Posterior cingulate gyrus (tissue), 11 donors: ENCODE measurements at places on chromosomes 16 and 17.
A peak's percentile ranks its signal among the peaks of the same experiment; 100 is the strongest.

GRCh38 chr17:82332669-82333278 lies 792 bp downstream of the SECTM1 start:
- DNase-seq = no peak

DNA sequence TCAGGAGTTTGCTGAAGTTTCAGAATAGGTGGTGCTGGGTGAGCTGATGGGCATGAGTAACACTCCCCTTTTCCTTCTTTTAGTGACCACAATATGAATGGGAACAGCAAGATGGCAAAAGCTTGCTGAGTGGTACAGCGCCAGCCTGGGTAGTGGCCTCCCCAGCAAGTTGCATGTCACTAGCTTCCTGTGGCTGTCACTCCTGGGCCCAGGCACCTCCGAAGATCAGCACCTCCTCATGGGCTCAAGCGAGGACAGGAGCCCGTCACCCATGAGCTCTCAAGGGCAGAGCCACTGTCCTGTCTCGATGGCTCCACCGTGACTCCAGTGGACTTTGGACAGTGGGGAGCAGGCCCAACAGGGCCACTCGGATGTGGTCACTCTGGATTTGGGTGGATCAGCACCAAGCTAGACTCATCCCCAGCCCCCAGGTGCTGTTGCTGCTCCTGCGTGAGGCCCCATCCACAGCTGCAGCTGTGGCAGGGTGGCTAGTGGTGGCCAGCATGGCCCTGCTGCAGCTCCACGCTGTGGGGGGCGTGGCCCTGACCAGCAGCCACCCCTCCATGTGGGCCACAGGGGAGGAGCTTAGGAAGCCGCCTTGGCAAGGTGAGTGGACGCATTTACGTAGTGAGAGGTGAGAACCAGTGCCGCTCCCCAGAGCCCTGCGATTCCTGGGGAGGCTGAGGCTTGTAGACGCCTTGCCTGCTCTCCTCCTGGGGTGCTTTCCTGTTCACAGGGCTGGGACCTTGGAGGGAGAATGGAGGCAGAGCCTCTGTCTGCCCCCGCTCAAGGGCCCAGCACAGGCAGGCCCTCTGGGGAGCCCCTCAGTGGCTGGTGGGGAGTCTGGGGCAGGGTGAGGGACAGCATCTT lies 13.6 kb upstream of the DNASE1 start:
- DNase-seq = no peak

- DNase-seq = no peak
Observed at GRCh38 chr16:51939378-51939871, 607.5 kb downstream of the TOX3 start.

DNA sequence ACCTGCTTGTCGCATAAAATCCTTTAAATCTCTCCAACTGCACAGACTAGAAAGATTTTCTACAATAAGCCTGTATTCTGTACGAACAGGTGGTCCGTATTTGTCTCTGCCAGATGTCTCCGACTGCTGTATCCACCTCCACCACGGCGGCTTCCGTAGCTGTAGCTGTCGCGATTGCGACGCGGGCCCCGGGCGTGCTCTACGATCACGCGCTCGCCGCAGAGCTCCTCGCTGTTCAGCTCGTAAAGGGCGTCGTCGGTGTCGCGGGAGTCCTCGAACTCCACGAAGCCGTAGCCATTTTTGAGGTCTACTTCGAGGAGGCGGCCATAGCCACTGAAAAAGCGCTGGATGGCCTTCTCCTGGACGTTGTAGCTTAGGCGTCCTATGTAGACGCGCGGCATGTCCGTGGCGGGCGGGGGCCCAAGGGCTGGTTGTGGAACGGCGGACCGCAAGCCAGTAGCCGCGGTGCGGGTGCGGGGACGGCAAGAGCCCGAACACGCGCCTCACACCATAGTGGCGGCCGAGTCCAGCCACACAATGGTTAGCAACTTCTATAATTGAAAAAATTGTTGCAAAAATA lies 36.1 kb downstream of the ZNF624 start:
- no peak for DNase-seq

DNA sequence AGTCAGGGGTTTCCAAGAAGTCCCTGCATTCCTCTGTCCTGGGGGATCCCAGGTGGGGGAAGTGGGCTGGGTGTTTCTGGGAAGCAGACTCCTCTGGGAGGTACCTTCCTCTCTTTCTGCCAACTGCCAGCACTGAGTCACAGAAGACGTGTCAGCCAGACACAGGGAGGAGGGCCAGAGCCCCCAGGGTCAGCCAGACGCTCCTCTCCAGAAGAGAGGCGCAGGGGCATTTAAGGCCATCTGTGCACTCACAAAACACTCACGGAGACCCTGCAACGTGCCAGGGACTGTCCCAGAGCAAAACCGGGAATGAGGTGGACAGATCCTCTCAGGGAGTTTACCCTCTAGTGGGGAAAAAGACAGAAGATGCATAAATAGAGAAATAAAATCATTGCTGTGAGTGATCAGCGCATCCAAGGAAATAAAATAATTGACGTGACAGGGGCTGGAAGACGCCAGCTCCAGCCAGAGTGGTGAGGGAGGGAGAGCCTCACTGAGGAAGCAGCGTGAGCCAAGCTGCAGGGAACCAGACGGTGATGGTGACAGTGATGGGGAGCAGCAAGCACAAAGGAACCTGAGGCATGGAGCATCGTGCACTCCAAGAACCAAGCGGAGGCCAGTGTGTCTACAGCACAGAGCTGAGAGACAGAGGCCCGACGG lies 105.4 kb downstream of the ZNF423 start:
- no peak for DNase-seq

DNA sequence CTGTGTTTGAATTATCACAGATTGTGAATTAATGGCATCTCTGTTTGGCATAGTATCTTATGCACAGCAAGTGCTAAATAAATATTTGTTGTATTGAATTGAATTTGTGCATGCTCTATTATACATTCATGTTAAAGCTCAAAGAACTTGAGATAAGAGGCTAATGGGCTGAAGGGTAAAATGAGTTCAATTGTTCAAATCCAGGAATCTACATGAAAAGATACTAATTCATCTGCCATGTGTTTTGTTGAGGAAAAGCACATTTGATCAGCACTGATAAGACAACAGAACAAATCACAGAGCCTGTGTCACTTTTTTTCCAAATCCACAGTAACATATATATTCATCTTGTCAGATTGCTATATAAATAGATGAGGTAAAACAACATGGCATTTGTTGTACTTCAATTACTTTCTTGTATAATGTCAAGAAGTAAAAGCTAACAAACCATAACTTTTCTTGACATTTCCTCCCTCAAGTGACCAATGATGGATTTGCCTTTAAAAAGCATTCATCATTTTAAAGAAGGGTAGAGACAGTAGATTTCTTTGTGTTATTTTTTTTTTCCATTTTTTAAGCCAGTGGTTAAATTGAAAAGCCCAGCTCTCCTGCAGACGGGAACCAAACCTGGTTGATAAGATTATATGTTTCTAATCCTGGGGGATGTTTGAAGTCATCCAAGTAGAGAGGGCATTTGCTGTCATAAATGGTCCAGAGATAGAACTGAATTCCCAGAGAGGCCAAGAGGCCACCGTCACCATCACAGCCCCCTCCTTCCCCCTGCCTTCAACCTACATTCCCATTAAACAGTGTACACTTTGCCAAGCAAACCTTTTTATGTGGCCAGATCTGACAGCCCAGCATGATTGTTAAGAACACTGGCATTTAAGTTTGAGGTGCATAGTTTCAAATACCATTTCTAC lies 123.0 kb downstream of the CHD9NB start:
- DNase-seq = no peak

DNA sequence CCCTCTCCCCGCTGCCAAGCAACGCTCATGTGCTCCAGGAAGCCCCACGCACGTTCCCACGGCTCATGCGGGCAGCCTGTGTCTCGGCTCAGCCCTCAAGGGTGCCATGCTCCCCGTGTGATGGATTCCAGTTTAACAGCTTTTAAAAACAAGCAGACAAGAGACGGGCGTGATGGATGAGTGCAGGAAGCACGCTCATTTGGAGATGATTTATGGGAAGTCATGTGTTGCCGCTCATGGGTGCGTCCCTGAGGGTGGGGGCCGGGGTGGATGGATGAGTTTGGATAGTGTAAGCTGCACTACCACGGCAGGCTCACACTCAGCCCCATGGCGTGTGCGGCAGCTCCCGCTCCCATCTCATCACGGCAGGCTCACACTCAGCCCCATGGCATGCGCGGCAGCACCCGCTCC lies 132.8 kb downstream of the RBFOX3 start:
- peak; percentile 89 for DNase-seq

- no peak for DNase-seq
Observed at GRCh38 chr17:61202564-61202963, 197.1 kb upstream of the TBX2 start.

- DNase-seq = no peak
Observed at GRCh38 chr17:31564291-31564690, 172.8 kb downstream of the RAB11FIP4 start.

GRCh38 chr17:53426505-53426904 lies 396.2 kb upstream of the KIF2B start:
- DNase-seq = no peak
